Activated CD4-positive, CD25-positive, alpha-beta regulatory T cell treated with anti-CD3 and anti-CD28 coated beads, Interleukin-2, amount 50 U/mL, for 72 hours (primary cell): ENCODE measurements at places on chromosomes 3 and 15.

DNA sequence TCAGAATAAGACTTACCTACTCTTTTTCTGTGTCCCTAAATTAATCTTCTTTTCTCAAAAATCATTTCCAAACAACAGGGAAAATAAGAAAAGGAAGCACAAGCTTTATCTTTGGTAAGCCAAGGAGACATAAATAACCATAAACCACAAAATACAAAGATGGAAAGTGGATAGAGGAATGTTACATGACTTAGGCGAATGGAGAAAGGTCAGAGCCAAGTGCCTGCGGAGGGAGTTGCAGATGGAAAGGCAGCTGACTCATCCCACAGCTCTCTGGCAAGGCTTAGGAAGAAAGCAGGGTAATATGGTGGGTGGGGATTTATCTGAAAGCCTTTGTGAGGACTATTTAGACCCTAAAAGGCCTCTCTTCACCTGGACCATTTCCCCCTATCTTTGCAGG is 72.8 kb downstream of the GALK2 start:
- no peak for DNase-seq

GRCh38 chr3:25944329-25944728 is 154.4 kb downstream of the OXSM start:
- no peak for DNase-seq

- DNase-seq: no peak
Measured at GRCh38 chr3:4963669-4964570, 15.3 kb upstream of the BHLHE40 start.

DNA sequence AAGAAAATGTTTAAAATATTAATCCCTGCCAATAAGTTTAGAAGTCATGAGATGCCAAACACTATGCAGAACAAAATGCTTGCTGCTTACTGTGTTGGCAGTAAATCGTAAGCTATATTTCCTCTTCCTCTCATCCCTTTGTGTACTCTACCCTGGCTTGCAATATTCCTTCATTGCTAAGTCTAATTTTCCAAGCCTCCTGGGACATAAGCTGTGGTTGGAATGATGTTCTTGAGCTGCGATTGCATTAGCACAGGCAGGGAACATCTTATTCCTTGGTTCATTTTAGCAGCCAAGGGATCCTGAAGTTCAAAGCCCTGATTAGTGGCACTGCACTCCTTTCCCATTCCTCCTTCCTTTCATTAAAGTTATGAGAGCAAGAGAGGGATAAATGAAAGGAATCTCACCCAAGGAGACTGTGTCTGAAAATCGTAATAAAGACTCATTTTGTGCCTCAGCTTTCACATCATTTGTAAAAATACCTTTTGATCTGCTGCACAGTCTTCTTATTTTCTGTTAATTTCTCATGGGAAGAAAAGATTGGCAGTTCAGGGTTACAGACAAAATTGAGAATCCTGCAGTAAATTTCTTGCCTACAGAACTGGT is 535.2 kb downstream of the OCA2 start:
- DNase-seq: no peak

DNA sequence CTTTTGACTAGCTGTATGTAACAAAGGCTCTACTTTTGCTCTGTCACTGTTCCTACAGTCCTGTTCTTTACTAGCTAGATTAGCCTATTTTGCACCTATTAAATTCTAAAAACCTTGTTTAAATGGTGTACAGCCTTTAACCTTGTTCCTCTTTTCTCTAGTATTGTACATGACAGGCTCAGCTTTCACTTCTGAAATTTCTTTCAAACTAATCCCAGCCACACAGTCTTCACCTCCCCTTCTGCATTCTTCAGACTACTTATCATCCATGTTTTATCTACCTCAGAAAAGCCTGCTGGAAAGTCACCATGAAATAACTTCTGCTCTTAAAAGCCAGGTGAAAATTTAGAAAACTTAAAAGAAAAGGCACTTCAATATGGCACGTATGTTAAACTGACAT is 122.4 kb downstream of the NECTIN3 start:
- no peak for DNase-seq

GRCh38 chr3:138082992-138083386 is 32.4 kb downstream of the DZIP1L start:
- DNase-seq: no peak
